ENCODE measurements at places on chromosomes 4 and X. TPM values are rescaled to one million over a fixed set of nuclear protein-coding genes. Genes with fewer than 3 reads are reported as not detected.

DNA sequence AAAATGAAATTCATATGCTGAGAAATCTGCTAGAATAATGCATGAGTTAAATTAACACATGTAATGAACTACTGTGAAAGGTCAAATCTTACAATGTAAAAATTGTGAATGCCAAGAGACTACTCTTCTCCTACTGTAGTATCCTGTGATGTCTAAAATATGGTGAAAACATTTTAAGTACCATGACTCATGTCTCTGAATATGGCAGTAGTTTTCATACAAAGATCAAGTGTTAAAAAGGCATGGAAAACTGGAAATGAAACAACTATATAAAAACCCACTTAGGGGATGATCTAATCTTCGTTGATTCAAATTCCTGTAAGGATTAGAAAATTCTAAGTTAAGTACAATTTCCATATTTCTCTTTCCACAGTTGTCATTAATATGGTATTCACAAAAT, 221.3 kb downstream of the PPP3CA start:
- no peak for DNase-seq

The HTN1 gene
- polyA plus RNA-seq, result not detected

- no peak for DNase-seq
These were observed 802.4 kb downstream of the TRIML1 start for GRCh38 chr4:188941524-188942119.

DNA sequence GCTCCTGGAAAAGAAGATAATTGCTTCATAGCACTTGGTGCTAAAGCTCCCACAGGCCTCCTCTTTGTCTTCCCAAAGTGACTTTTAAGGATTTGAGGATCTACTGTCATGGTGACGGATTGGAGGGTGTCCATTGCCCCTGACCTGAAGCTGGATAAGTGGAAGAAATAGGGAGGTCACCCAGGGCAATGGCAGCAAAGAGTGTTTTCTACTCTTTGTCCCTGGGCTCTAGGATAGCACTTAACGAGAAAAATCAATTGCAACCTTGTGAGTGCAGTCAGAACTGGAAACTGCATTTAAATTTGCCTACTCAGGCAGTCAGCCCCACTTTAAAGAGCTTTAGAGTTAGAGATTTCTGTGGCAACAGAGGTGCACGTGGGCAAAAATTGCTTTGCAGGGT, 43.7 kb upstream of the XK start:
- DNase-seq, result no peak

DNA sequence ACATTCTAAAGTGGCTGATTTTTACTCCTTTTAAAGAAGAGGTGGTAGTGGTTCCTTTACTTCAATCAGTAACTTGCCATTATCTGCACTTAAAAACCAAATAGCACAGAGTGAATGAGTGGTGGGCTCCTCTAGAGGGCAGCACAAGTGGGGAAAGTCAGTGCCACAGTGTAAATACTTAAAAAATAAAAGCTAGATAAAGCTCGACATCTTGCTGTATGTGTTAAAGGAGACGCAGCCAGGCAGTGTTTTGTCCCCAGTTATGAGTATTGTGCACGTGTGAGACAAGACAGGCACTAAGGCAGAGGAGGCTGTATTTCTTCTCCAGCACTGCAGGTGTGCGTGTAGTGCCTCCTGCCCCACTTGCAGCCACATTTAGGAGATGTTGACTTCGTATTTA, 24.6 kb downstream of the NAP1L5 start:
- DNase-seq, result no peak

Measured in CD14-positive monocyte (primary cell).